NCI-H1417 (cell line): ENCODE measurements at places on chromosomes 3 and 15.

DNA sequence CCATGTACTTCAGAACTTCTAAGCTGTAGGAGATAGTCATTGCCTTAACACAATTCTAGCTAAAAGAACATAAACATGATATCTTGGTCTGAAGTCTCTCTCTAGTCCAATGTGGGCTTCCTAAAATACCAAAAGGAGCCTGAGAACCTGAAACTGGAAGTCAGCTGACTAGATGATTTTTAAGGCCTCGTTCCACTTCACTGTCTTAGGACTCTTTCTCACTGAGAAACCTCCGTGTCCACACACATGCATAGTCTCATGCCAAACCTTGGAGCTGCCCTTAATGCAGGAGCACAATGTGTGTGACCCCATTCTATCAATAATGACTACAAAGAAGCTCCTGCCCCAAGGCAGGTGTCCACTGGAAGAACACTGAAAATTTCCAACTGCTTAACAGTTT, 87.7 kb downstream of the ETFA start:
- DNase-seq, result no peak

- DNase-seq, result no peak
Measured at GRCh38 chr3:101862416-101863165, 13.3 kb downstream of the NFKBIZ start.

GRCh38 chr15:61987824-61988223, 72.4 kb downstream of the VPS13C start:
- no peak for DNase-seq

DNA sequence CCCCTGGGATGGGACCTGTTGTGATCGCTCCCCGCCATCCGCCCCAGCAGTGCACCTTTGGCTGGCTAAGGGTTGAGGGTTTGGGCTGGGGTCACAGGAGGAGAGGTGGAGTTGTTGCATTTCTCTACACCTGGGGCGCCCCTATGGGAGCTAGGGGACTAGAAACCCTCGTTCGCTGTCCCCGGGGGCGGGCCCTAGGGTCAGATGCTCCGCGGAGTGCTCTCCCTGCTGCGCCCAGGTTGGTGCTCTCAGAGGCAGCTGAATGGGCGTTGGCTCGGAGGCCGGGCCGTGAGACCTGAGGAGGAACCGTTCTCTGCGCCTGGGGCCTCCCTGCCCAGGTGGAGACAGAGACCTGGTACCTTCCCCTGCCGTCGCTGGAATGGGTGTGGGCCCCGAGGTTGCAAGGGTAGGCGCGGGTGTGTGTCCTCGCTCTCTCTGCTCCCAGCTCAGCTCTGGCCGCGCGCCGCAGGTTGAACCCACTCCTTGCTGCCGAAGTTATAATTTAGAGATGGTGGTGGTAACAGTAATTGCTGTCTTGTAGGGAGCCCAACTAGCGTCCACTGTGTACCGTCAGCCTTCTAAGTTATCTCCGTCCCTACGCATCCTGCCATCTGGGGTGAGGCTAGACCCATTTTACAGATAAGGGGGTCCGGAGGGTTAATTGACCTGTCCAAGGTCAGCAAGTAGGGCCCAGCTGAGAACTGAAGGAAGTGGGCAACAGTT, 965 bp downstream of the FLNB start:
- peak; percentile 52 for DNase-seq

GRCh38 chr15:84654689-84655453, 788 bp upstream of the WDR73 start:
- peak; percentile 80 for DNase-seq

DNA sequence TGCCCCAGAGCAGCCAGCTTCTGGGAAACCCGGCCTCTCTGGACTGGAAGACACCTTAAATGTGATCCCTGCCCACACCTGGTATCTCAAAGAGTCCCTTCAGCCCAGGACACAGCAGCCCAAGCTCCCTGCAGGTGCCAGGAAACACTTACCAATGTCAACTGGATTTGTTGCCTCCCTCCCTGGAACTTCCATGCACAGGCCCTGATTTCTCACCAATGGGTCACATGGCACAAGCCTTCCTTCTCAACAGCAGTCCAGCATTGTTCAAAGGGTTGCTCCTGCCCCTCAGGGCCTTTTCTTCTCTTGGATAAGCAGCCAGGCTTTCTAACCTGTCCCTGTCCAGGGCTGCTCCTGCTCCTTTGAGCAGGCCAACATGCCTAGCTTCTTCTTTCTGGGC, 31.6 kb downstream of the ANP32A start:
- DNase-seq, result no peak

GRCh38 chr3:15860014-15860934, 62.5 kb upstream of the ANKRD28 start:
- DNase-seq, result peak; percentile 84

DNA sequence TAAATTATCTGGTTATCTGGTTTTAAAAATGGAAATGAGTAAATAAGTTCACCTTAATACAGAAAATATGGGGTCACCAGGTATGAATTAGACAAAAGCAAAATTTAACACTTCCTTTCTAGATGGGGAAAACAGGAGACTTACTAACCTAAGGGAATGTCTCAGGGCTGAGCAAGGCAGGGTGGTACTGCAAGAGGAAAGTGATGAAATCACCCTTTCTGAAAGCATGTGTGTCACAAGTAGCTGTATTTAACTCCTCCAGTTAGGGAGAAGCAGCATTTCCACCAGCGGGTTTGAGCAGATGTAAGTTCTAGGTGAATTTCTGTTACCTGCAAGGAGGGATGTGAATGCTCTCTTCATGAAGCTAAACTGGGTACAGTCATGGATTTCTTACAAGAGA, 629.1 kb downstream of the MECOM start:
- DNase-seq, result no peak

- peak; percentile 80 for DNase-seq
Measured at GRCh38 chr3:97940034-97940433, 32.2 kb downstream of the RIOX2 start.

GRCh38 chr15:47757331-47757730, 40.0 kb downstream of the SEMA6D start:
- no peak for DNase-seq
